ENCODE measurements at places on chromosomes 12 and 14.

- no peak for DNase-seq
Observed at GRCh38 chr12:132466241-132467201, 23.4 kb upstream of the FBRSL1 start.

GRCh38 chr14:105878125-105878524, 351.7 kb downstream of the TMEM121 start:
- DNase-seq, result no peak

- DNase-seq, result no peak
Observed at GRCh38 chr12:113905829-113906228, 60.3 kb downstream of the RBM19 start.

DNA sequence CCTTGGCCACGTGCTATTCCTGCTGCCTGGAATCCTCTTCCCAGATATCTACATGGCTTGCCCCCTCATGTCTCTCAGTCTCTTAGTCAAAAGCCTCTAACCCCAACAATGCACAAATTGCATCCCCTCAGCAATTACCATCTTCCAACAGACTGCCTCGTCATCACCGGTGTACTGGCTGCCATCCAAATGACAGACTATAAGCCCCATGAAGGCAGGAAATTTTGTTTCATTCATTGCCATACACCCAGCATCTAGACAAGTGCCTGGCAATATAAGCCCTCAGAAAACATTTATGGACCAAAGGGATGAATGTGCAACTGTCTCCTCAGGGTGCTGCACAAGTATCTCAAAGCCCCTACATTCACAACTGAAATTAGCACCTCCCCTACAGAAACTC, 5.8 kb downstream of the GLT8D2 start:
- DNase-seq, result no peak

DNA sequence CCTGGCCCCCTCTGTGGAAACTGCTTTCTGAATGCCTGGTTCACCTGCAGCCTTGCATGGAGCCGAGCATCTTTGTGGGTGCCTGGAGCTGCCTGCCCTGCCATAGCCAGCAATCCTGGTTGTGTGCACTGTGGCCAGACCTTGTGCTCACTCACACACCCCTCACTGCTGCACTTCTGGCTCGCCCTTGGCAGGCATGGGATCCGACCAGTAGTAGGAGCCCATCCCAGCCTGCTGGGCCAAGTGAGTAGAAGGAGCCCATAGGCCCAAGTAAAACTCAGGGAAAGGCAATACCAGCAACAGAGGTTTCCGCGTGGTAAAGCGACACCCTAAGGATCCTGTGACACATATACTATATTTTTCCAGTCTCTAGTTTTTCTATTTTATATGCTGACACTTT, 270.0 kb upstream of the NAV3 start:
- DNase-seq, result no peak

DNA sequence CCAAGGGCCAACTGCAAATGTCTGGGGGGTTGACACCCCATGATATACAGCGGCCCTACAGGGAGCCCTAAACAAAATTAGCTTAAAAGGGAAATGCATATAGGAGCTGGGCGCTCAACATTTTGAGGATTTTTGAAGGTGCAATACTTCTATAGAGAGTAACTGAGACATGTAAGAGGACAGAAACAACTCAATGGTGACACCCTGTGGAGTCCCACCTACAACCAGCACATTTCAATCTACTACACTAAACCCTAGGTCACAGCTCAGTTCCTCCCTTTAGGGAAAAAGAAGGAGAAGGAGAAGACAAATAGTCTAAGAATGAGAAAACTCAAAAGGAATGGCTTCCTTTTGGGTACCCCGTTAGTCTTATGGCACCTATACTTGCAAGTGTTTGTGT, 1010.5 kb upstream of the NOVA1 start:
- no peak for DNase-seq

DNA sequence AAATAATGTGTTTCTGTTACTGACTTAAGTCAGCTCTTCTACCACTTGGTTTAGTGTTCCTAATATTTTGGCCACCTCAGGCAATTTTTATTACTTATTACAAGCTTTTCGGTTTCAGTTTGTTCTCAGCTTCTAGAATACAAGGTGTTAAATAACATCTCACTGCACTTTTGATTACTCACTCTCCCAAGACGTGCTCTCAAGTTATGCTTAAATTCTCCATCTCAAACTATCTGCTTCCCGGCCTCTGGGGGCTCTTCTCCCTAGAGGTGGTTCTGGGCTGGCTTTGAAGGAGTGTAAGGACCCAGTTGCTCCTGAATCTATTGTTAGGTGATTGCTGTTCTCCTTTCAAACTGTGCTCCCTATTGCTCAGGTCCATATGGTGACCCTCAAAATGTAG, 193.9 kb upstream of the DDHD1 start:
- DNase-seq, result no peak

Data from inflammatory macrophage treated with lipopolysaccharide for 4 hours (primary cell).